ENCODE measurements at places on chromosomes 16 and 17.
A peak's percentile ranks its signal among the peaks of the same experiment; 100 is the strongest.

DNA sequence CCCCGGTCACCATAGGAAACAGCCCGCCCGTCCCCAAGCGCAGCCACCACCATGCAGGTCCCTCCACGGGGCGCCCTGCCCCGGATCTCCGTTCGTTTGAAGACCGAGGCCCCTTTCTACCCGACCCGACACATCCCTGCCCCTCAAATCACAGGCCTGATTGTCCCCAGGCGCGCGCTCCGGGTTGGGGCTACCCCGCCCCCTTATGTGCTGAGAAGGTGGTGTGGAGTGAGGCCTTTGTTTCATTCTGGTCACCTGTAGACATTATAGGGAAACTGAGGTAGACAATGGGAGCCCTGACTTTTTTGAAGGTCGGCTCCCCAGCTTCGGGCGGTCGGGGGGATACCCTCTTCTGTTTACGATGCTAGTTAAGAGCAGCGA lies 763 bp upstream of the ACTG1 start:
- DNase-seq, result peak; percentile 63

DNA sequence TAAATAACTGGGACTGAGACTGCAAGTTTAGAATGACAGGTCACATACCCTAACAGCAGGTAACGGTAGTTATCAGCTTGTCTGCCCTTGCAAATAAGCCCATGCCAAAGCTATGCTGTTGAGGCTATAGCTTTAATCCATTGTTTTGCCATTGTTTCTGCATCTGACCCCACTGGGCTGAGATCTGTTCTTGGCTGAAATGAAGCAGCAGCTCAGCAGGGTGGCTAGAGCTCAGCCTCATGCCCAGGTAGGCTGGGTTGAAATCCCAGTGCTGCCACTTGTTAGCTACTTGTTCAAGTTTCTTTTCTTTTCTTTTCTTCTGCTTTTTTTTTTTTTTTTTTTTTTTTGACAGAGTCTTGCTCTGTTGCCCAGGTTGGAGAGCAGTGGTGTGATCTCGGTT lies 40.1 kb downstream of the NKD1 start:
- no peak for DNase-seq

DNA sequence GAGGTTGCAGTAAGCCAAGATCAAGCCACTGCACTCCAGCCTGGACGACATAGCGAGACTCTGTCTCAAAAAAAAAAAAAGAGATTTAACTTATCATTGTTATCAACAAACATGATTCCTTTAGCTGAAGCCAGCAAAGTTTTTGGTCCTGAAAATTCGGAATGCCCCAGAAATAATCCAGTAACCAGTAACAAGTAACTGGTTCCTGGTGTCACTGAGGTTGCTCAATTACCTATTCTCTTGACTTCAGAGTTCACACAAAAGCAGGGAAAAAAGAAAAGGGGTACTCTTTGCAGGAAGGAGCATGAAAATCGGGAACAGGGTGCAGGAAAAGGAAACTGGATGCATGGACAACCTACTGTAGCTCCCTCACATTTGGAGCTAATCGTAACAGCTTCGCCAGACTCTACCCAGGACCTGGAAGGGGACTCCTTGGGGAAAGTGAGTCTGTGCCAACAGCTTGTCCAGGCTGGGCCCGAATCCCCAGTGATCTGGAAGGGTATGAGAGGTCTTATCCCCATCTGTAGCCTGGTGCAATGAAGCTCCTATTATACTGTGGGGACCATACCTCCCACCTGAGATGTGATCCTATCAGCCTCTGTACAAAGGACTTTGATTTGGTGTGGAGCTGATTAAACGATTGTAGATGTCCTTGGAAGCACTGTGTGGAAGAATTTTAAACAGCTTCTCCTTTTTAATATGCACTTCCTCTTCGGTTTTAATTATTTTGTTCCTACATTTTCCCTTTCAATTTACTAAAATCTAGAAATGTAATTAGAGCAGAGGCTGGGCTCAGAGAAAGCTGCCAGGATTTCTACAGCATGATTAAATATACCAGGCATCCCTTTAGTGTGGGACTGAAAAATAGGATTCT lies 3.4 kb upstream of the SPOP start:
- no peak for DNase-seq

- peak; percentile 60 for DNase-seq
Observed at GRCh38 chr16:11484691-11485258, 101.9 kb downstream of the LITAF start.

DNA sequence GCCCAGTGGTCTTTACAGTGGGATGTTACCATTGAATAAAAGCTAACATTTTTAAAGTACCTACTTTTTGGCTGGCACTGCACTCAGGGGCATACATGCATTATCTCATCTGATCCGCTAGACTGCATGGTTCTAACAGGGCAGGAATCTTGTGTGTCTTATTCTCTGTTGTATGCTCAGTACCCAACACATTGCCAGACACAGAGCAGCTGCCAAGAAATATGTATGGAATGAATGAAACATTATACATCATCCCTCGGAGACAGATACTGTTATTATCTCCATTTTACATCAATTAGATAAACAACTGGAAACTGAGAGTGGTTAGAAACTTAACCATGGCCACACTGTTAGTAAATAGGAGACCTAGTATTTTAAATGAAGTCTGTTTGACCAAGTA lies 74.1 kb upstream of the CDH11 start:
- DNase-seq, result peak; percentile 18

- DNase-seq, result peak; percentile 42
Observed at GRCh38 chr17:5237541-5238016, 2.9 kb upstream of the SCIMP start.

DNA sequence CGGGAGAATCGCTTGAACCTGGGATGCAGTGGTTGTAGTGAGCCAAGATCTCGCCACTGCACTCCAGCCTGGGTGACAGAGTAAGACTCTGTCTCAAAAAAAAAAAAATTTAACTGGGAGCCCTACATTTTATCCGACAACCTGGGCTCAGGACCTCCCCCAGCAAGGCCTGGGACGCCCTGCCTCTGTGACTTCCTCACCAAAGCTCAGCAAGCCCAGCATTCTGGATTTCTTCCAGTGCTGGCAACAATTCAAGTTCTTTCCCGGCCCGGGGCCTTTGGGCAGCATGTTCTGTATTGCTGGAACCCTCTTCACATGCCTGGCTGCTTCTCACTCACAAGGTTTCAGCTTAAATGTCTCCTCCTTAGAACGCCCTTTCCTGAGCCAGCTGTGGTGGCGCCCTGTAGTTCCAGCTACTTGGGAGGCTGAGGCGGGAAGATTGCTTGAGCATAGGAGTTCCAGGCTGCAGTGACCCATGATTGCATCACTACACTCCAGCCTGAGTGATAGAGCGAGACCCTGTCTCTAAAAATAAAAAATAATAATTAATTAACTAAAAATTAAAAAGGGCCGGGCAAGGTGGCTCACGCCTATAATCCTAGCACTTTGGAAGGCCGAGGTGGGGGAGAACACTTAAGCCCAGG lies 15.9 kb upstream of the MEIOB start:
- no peak for DNase-seq

DNA sequence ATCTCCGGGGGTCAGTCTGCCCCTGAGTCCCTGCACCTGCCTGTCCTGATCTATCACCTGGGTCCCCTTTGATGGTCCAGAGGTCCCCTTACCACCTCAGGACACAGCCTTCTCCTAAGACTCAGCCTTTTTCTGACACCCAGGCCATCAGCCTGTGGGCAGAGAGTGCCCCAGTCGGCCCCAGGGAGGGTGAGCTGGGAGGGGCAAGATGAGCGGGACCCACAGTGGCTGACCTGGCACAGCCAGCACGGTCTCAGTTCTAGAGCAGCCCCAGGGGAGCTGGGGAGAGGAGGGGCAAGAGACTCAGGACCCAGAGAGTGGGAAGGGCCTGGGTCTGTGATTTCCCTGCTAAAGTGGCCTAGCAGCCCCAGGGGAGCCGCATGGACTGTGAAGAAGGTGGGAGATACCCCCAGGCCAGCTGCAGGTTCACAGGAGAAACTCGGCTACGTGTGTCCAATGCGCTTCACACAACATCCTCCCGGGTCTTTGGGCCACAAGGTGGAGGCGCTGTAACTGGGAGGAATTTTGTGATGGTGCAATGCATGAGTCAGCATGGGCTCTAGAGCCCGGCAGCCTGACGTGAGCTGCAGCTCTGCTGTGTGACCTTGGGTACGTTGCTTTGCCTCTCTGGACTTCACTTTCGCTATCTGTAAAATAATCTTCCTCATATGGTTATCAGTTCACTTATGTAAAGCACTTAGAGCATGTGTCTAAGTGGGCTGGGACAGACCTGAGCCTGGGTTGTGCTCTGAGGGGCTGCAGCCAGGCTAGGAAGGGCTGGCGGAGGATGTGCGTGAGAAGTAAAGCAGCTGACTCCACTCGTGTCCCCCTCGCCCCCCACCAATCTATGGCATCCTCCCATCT lies 67.2 kb upstream of the LHX1 start:
- DNase-seq, result peak; percentile 62

GRCh38 chr16:11029948-11030347 lies 85.6 kb downstream of the CLEC16A start:
- DNase-seq, result peak; percentile 71

DNA sequence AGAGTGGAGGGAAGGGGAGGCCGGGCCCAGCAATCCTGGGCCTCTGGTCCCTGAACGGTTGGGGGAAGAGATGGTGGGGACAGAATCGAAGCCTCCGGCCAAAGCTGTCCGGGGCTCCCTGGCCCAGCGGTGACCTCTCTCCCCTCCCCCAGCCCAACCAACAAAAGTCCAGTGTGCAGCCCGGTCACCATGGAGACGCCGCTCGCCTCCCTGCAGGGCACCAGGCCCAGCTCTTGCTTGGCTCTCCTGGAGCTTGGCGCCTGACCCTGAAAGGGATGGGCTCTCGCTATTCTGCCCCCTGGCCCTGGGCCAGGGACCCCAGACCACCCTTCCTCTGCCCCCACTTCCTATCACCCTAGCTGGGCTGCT lies 1.3 kb downstream of the METRN start:
- DNase-seq, result peak; percentile 22
